ENCODE measurements at places on chromosomes 6 and 20. TPM values are rescaled to one million over a fixed set of nuclear protein-coding genes. Genes with fewer than 3 reads are reported as not detected.
A peak's percentile ranks its signal among the peaks of the same experiment; 100 is the strongest.

DNA sequence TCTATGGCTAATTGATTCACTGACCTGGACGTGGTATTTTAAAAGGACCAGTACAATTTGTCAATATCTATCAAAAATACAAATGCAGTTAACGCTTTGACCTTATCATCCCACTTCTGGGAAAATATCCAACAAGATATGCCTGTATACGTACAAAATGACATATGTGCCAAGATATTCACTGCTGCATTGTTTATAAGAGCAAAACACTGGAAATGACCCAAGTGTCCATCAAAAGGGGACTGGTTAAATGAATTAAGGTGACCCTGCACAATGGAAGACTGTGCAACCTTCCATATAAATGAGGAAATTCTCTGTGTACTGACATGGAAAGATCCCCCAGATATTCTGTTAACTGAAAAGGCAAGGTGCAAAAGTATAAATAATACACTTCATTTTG is 13.9 kb downstream of the TRAM2 start:
- DNase-seq, result no peak

GRCh38 chr6:141388666-141389065 is 744.1 kb upstream of the GJE1 start:
- DNase-seq, result no peak

DNA sequence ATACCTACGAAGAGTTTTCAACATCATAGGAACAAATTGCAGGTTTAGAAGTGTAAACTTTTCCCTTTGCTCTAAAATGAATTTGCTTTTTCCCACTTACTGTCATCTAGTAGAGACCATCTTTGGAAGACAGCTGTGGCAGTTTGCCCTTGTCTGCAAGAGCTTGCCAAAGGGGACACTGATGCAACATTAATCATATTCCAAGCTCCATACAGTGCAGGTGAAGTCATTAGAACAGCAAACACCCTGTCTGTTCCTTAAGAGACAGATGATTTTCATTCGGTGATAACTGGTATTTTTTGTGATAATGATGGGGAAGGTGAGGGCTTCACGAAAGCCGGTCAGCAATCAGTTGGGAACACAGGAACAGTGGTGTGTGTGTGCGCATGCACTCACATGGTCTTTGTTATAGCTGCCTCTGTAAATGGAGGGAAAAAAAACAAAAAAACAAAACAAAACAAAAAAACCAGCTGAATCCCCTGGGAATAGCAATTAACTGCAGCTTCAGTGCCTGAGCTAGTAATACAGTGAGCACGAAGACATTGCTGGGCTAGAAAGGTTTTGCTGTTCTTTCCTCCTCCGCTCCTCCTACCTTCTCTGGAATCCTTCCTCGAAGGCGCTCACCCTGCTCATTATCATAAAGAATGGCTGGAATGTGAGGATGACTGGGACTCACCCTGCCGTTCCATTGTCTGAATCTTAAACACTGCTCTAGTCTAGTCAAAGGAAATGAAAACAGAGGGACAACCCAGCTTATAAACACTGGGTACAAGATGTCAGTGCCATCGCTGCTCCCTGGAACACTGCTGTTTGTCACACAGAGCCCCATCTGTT is 35.2 kb upstream of the KIF13A start:
- peak; percentile 67 for DNase-seq

DNA sequence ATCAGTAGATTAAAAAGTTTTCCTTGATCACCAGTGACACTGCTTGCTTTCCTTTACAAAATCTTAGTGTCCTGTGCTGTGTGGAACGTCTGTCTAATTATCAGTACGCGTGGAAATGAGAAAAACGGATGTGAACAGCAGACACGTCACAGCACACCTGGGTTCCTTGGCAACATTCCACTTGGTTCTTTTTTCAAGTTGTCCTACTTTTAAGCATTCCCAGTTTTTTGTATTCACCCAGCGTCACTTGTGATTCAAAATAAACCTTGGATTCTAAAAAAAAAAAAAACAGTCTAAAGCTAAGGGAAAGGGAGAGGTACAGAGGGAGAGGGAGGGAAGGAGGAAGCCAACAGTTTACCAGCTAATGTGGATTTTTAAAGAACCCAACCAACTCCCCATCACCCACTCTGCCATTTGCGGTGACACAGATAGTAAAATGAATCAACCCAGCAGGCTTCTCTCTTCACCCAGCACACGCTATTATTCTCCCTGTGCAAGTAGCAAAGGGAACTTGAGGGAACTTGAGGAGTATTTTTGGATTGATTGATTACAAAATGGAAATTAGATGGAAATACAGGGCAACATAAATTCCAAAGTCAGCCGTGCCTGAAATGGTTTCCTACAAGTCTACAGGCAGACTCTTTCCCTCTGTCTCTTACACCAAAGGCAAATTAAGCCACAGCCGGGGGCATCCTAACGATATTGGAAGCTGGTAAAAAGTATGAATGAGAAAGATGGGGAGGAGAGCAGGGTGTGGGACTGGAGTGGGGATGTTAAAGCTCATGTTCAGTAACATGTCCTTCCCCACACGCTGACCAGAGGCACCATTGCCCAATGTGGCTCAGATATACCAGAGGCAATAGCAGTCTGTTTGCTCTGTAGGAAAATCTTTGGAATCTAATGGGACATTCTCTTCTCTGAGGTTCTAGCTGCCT is 129.8 kb downstream of the SASH1 start:
- no peak for DNase-seq

DNA sequence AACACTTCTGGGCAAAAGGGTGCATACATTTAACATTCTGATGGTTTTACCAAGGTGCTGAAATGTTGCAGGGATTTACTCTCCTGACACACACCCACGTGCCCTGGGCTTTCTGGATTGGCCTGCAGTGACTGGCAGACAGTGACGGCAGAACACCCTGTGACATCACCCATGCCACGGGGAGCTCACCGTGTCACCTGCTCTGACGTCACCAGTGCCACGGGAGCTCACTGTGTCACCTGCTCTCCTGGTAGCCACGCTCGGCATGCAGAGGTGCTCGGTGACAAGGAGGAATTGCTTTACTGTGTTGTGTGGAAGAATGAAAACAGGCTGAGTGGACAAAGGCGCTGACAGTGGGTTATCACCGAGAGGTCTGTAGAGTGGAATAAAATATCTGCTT is 99.3 kb downstream of the RAMACL start:
- DNase-seq, result no peak

GRCh38 chr20:48295445-48295903 is 510.2 kb upstream of the SULF2 start:
- peak; percentile 91 for DNase-seq

DNA sequence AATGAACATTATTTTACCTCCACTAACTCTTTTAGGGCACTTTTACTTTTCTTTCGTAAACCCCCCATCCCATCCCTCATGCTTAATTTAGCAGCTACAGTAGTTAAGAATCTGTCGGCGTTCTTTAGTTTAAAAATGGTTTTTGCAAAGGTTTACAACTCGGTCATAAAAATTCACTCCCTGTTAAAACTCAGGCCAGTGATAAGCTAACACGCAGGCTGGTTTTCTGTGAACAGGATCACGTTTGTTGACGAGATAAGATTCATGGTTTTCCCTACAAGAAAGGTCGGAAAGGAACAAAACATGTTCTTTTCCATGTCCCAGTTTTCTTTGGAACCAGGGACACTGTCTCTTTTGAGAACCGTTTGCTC is 101.1 kb downstream of the TOX2 start:
- DNase-seq, result no peak

DNA sequence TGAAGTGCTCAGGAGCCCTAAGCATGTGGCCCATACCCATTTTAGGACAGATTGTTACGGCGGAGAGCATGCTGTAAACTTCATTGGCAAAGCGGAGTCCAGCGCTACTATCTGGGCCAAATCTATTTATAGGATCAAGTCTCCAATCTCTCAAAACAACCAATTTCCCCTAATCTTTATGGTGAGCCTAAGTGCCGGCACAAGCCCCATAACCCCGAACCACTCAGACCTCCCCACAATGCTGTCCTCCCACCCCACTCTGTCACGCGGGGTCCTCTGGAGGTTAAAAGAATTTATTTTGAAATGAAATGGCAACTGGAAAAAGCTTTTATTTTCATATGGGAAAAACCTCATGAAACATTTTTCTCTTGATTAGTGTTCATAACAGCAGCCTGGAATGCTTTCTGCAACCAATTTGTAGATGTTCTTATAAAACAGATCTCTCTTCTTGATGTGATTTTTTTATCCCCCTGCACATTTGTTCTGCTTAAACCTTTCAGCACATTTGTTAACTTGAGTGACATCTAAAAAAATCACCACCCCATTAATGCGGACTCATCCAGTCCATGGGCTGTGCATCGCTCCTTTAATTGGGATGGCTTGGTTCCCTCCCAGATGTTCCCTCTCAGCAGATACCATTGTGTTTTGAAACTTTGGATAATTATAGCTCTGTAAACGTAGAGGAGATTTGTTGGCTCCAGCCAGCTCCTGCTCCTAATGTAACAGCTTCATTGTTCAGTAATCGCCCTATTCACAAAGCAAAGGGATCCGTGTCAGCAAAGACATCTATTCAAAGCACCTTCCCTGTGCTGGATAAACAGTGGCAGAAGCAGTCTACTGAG is 323.6 kb downstream of the CD83 start:
- DNase-seq, result no peak

DNA sequence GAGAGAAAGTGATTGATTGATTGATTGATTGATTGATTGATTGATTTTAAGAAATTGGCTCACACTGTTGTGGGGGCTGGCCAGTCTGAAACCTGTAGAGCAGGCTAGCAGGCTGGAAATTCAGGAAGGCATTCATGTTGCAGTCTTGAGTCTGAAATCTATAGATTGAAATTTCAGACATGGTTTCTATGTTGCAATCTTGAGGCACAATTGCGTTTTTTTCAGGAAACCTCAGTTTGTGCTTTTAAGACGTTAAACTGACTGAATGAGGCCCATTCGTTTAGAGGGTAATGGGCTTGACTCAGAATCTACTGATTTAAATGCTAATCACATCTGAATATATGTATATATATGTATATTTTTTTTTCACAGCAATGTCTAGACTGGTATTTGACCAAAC is 106.3 kb downstream of the STXBP5 start:
- no peak for DNase-seq

GRCh38 chr6:149614337-149614736 is 34.2 kb downstream of the KATNA1 start:
- DNase-seq, result no peak

FOXQ1 gene
- total RNA-seq, result 6.9 TPM

SPATS1 gene
- total RNA-seq, result not detected

SPDEF gene
- total RNA-seq, result not detected

EBF4 gene
- total RNA-seq, result 9.7 TPM

CALHM4 gene
- not detected for total RNA-seq

CGA gene
- total RNA-seq, result not detected

CCNC gene
- 69.8 TPM for total RNA-seq
